ENCODE measurements at places on chromosomes 3 and 15.

GRCh38 chr15:31005660-31006059 is 14.2 kb upstream of the MTMR10 start:
- no peak overlapping the region for H3K4me3 ChIP-seq
- H3K27ac ChIP-seq: no peak overlapping the region
- no peaks in the 10 kb centered on the region for H3K27me3 ChIP-seq
- H3K36me3 ChIP-seq: no peaks in the 10 kb centered on the region

DNA sequence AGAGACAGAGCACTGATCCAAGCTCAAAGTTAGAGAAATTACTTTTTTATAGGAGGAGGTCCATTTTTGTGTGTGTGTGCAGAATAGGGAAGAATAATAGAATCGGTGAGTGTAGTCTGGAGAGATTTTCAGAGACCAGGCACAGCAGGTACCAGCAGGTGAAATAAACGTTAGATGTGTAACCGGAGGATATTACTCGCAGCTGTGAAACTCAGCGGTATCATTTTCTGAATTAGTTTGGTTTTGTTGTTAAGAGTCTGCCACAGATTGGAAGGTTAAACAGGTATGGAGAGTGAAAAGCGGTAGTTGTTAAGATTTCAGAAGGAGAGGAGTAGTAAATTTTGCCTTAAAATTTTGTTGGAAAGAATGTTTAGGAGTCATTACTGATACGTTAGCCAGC is 69.9 kb downstream of the RGMA start:
- H3K36me3 ChIP-seq: peaks cover 100% of the 10 kb centered on the region
- H3K4me3 ChIP-seq: no peak overlapping the region
- H3K27ac ChIP-seq: no peak overlapping the region
- DNase-seq: no peak
- H3K4me1 ChIP-seq: no peaks in the 10 kb centered on the region
- no peaks in the 10 kb centered on the region for H3K27me3 ChIP-seq

GRCh38 chr3:111998636-111999483 is at the start of gene TAGLN3:
TAGLN3 (plus strand) TSS chr3:111998922; CDS start chr3:111999423, 501 bp downstream.
- H3K4me1 ChIP-seq: peaks cover 11% of the 10 kb centered on the region
- peaks cover 10% of the 10 kb centered on the region for H3K27me3 ChIP-seq
- peak within 1 kb of the TSS; percentile 45 for H3K4me3 ChIP-seq
- DNase-seq: no peak
- no peak within 1 kb of the TSS for H3K27ac ChIP-seq
- no peaks in the 10 kb centered on the region for H3K36me3 ChIP-seq

DNA sequence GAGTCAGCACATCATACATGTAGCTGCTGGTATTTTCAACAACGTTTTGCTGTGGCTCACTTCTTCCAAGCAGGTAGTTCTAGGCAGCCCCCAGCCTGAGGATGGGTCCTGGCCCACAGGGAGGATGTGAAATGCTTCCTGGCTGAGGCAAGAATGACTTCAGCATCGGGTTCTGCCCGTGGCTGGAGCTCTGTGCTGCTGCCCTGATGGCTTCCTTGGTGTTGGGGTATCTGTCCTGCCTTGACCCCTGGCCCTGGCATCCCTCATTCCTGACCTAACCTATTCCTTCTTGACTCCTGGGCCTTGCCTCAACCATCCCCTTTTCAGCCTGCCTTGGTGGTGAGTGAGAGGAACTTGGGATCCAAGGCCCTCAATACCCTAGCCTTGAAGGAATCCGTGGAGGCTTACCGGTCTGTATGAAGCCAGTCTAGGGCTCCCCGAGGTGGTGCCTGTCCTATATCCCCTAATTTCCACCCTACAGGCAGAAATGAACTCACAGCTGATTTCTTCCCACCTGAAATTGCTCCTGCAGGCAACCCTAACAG is 300.6 kb downstream of the TLE3 start:
- H3K36me3 ChIP-seq: no peaks in the 10 kb centered on the region
- no peak overlapping the region for H3K27ac ChIP-seq
- no peaks in the 10 kb centered on the region for H3K27me3 ChIP-seq
- H3K4me3 ChIP-seq: no peak overlapping the region
- peaks cover 9% of the 10 kb centered on the region for H3K4me1 ChIP-seq

GRCh38 chr3:98788651-98789050 is 25.5 kb downstream of the ST3GAL6 start:
- no peaks in the 10 kb centered on the region for H3K27me3 ChIP-seq
- DNase-seq: no peak
- H3K4me1 ChIP-seq: peaks cover 16% of the 10 kb centered on the region

DNA sequence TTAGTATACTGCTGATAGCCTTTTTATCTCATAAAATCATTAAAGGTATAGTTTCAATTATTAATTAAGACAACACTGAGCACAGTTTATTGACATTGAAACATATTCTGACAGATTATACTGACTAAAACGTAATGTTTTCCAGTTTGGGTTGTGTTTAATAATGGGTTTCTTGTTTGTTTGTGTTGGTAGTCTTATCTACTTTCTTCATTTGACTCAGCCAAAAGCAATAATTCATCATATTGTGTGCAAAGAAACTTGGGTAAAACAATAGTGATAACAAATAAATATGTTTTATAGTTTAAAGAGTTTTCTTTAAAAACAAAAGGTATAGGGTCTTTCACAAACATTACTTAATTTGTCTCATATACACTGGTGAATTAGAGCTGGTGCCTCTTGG is 629.2 kb upstream of the AGTR1 start:
- H3K36me3 ChIP-seq: no peaks in the 10 kb centered on the region
- no peaks in the 10 kb centered on the region for H3K27me3 ChIP-seq
- DNase-seq: no peak
- H3K27ac ChIP-seq: no peak overlapping the region

DNA sequence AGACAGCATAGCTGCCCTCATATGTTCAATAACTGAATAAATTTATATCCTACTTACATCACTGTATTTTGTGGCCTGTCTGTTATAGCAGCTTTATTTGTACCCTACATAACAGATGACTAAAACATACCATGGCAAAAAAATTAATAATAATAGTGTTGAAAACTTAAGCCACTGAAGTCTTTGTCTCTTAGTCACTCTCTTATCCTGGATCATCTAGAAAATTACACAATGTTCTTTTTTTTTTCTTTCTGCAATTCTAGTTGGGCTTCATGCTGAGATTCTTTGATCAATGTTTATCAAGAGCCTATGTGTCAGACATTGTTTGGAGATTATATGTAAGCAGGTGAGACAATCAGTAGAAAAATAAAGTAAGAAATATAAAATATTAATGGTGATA is 519.3 kb upstream of the ARPP21 start:
- no peak overlapping the region for H3K4me3 ChIP-seq
- no peaks in the 10 kb centered on the region for H3K4me1 ChIP-seq
- no peak for DNase-seq
- no peak overlapping the region for H3K27ac ChIP-seq
- no peaks in the 10 kb centered on the region for H3K27me3 ChIP-seq

DNA sequence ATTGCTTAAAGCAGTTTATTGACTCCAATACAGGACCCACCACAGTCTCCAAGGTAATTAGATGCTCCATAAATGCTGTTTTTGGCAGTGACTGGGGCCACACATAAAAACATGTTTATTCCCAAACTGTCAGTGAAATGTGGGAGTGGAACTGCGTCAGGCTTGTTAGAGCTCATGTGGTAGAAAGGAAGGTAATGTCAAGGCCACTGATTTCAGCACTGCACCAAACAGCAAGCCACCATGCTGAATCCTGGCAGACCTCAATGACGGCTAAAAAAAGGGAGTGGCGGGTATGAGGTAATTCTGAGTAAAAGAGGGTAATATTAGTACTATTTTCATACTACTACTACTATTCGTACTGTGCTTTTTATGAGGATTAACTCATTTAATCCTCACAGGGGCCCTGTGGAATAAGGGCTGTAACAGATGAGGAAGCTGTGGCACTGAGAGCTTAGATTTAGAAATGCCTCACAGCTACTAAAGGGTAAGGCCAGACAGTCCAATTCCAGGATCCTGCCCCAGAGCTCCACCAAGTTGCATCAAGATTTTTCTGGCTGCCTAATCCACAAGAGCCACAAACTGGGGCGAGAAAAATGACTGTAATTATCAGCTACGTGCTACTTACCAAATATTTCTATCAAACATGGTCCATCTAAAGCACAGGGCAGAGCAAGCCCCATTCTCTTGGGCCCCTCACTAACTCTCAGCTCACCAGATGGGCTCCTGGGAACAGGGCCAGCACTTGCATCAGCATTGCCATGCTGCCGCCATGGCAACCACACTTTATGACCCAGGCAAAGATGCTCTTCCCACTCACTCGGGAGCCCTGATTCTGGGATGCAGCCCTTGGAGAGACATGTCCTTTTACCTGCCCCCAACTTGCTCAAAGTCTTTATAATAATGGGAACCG is 83.6 kb upstream of the SPATA12 start:
- H3K4me1 ChIP-seq: peaks cover 11% of the 10 kb centered on the region
- H3K4me3 ChIP-seq: no peak overlapping the region
- no peaks in the 10 kb centered on the region for H3K27me3 ChIP-seq
- DNase-seq: no peak
- no peaks in the 10 kb centered on the region for H3K36me3 ChIP-seq

DNA sequence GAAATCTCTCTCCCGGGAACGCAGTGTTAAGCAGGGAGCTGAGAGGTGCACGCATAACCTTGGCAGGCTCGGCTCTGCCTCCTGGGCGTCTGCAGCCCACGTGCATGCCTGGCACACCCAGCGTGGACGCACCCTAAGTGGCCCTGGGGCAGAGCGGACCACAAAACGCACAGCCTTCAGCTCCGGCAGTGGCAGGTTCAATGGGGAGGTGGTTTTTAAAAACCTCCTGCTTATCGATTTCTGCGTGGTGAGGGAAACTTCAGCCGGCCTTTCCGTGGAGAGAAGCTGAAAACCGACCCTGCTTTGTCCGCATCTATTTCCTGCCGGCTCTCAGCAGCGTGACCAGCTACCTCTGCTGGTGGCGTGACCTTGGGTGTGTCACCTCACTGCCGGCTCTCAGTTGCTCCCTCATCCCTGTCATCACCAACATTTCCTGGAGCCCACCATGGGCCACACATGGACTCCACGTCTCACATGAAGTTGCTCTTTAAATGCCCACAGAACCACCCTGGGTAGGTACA is 134.8 kb upstream of the MEF2A start:
- DNase-seq: peak; percentile 40
- no peaks in the 10 kb centered on the region for H3K36me3 ChIP-seq
- H3K27ac ChIP-seq: no peak overlapping the region
- H3K27me3 ChIP-seq: no peaks in the 10 kb centered on the region

DNA sequence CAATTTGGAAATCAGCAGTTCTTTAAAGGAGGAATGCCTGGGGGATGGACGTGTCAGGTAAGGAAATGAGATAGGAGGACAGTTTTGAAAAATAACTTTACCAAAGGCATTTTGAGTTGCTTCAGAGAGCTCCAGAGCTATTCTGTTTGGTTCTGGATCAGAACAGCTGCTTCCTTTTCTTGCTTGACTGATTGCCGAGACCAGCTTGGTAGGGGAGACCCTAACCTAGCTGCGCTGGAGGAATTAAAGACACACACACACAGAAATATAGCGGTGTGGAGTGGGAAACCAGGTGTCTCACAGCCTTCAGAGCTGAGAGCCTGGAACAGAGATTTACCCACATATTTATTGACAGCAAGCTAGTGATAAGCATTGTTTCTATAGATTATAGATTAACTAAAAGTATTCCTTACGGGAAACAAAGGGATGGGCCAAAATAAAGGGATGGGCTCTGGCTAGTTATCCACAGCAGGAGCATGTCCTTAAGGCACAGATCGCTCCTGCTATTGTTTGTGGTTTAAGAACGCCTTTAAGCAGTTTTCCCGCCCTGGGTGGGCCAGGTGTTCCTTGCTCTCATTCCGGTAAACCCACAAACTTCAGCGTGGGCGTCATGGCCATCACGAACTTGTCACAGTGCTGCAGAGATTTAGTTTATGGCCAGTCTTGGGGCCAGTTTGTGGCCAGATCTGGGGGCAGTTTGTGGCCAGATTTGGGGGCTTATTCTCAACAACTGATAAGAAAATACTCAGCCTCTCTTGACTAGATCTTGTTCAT is 556.0 kb downstream of the ROBO1 start:
- H3K4me1 ChIP-seq: no peaks in the 10 kb centered on the region
- no peak for DNase-seq
- no peaks in the 10 kb centered on the region for H3K36me3 ChIP-seq
- H3K27me3 ChIP-seq: no peaks in the 10 kb centered on the region

- H3K4me1 ChIP-seq: no peaks in the 10 kb centered on the region
- no peak for DNase-seq
These were observed 201.9 kb downstream of the DIPK2A start for GRCh38 chr3:144173491-144173890.

DNA sequence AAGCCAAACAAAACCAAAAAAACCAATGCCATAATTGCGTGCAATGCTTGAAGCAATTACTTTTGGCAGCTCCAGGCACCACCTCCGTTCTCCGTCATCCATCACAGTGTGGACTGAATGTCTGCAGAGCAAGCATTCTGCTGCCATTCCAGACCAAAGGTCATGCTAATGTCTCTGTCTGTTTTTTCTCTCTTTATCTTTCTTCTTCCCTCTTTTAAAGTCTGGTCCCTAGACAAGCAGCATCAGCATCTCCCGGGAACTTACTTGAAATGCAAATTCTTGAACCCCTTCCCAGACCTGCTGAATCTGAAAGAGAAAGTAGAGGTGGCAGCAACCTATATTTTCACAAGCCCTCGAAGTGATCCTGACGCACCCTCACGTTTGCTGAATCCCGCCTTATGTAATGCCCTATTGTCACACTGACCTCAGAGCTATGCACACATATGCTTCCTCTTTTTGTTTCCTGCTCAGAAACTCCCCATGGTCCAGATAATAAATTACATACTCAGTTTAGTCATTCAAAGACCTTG is 297.3 kb upstream of the PROK2 start:
- DNase-seq: no peak
- H3K27ac ChIP-seq: no peak overlapping the region
- no peaks in the 10 kb centered on the region for H3K27me3 ChIP-seq
- no peak overlapping the region for H3K4me3 ChIP-seq
- H3K4me1 ChIP-seq: peaks cover 11% of the 10 kb centered on the region
- H3K36me3 ChIP-seq: no peaks in the 10 kb centered on the region

DNA sequence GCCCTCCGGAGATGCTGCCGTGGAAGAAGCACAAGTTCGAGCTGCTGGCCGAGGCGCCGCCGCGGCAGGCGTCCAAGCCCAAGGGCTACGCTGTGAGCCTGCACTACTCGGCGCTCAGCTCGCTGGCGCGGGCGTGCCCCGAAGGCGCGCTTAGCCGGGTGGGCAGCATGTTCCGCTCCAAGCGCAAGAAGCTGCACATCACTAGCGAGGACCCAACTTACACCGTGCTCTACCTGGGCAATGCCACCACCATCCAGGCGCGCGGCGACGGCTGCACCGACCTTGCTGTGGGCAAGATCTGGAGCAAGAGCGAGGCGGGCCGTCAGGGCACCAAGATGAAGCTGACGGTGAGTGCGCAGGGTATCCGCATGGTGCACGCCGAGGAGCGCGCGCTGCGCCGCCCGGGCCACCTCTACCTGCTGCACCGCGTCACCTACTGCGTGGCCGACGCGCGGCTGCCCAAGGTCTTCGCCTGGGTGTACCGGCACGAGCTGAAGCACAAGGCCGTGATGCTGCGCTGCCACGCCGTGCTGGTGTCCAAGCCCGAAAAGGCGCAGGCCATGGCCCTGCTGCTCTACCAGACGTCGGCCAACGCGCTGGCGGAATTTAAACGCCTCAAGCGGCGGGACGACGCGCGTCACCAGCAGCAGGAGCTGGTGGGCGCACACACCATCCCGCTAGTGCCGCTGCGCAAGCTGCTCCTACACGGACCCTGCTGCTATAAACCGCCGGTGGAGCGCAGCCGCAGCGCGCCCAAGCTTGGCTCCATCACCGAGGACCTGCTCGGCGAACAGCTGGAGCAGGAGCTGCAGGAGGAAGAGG is 1.3 kb downstream of the FAM43A start:
- peak overlapping the region; percentile 72 for H3K4me3 ChIP-seq
- peak overlapping the region; percentile 83 for H3K27ac ChIP-seq
- peaks cover 55% of the 10 kb centered on the region for H3K4me1 ChIP-seq
- H3K36me3 ChIP-seq: no peaks in the 10 kb centered on the region
